ENCODE measurements at places on chromosomes 12 and 14.

DNA sequence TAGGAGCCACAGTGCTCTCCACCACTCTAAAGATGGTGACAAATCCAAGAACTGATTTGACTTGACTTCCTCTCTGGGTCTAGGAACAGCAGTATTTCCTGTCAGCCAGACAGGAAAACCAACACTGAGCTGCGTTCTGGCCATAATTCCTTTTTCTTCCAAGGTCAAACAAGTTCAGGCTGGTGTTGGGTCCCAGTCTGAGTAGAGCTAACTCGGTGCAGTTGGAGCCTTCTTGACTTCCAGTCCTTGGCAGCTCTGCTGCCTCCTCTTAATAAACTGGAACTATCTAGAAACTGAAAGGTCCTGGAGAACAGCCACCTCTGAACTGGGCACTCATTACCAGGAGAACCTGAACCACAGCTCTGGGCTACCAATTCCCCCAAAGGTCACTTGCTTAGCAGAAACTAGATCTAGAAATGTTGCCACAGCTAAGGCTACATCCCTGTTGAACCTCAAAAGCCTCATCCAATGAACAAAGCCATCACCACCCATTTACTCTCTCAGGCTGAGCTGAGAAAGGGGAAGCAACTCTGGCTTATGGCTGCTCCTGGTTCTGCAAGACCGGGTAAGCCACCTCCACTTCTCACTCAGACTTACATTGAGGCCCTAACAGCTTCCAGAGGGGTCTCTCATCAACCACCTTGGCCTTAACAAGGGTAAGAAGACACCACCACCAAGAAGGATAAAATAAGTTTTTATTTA, 27.7 kb downstream of the MAX start:
- DNase-seq: no peak

- peak; percentile 42 for DNase-seq
Measured at GRCh38 chr12:71636704-71637115, 26.9 kb downstream of the ZFC3H1 start.

DNA sequence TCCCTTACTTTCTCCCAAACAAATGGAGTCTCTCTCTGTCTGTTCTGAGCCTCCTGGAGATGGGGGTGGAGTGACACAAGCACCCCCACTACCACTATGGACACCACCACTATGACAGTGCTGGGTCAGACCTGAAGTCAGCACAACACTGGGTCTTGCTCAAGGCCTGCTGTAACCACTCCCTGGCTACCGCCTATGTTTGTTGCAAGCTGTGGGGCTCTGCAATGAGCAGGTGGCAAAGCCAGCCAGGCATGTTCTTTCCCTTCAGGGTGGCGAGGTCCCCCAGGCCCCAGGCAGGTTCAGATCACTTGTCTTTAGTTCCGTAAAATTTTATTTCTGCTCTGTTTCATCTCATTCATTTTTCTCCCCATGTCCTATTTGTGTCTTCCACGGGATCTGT, 349.8 kb downstream of the TMEM121 start:
- no peak for DNase-seq

- DNase-seq: no peak
Measured at GRCh38 chr12:66058554-66058953, 72.0 kb downstream of the LLPH start.

DNA sequence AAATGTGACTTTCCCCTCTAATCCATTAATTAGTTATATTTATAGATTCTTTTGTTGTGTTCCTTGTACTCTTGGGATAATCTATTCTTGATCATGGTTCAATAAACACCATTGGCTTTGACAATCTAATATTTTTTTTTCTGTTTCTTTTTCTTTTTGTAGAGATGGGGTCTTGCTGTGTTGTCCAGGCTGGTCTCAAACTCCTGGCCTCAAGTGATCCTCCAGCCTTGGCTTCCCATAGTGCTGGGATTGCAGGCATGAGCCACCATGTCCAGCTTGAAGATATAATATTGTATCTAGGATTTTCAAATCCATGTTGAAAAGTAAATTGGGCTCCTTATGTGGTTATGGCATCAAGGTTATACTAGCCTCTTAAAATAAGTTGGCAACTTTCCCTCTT, 6.2 kb downstream of the DNAL1 start:
- no peak for DNase-seq

- DNase-seq: peak; percentile 5
Measured at GRCh38 chr14:97219431-97220017, 422.3 kb downstream of the VRK1 start.

- no peak for DNase-seq
Measured at GRCh38 chr12:115506822-115507559, 770.5 kb downstream of the MED13L start.

DNA sequence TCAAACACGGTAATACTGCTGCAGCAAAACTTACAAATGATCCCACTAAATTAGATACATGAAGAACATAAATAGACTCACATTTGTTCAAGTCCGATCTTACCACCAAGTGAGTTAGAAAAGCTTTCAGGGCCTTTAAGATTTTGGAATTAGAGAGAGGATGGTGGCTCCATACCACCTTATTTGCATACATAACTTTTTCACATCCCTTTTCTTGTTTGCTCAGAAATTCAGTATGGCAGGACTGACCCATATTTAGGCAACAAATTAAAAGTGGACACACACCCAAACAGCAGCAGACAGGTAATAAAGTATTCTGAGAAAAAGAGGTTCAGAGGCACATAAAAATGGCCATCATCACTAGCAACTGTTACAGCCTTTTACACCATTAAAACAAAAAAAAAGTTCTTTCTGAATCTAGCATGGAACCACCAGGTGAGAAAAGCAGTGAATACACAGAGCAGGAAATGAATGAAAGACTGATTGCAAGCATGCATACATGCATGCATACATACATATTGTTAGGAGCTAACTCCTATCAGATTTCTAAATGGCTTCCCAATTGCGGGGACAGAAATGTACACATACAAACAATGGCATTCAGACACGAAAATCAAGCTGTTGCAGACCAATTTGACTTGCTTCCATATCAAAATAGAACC, 23.3 kb downstream of the STXBP6 start:
- DNase-seq: no peak

- peak; percentile 14 for DNase-seq
Measured at GRCh38 chr14:66624336-66624937, 116.5 kb downstream of the GPHN start.

DNA sequence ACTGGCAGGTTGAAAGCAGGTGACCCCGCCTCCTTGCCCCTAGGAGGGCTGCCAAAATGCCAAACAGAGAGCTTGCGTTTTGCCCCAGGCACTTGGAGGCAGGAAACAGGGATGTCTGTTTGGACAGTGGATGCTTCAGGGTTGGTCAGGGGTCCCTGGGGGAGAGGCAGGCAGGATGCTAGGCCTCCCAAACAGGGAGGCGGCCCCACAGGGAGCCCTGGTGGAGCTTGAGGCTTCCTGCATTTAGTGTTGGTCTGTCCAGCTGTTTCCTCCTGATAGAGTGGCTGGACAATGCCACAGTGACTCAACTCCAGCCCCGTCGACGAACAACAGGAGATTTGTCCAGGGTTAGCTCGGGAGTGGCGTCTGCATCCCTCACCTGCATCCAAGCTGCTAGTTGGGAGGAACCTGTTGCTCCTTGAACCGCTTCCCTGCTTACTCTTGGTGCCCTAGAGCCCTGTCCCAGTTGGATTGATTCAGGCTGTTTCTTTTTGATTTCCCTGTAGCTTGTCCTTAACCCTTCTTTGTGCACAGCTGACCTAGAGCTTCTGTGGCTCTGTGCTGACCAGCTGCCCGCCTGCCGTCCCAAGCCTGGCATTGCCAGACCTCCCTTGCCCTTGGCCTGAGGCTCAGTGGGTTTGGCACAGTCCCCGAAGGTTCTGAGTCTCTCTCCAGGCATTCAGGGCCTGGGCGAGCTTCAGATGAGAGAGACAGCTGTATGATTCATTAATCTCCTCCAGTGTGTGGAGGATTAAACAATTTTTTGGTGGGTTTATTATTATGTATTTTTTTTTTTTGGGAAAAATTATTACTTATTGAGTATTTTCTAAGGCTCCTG, 45.9 kb downstream of the TSPAN9 start:
- no peak for DNase-seq

- DNase-seq: no peak
Measured at GRCh38 chr12:5437182-5437583, 5.3 kb downstream of the NTF3 start.

GRCh38 chr14:23379366-23380196, 2.7 kb downstream of the CMTM5 start:
- peak; percentile 65 for DNase-seq

DNA sequence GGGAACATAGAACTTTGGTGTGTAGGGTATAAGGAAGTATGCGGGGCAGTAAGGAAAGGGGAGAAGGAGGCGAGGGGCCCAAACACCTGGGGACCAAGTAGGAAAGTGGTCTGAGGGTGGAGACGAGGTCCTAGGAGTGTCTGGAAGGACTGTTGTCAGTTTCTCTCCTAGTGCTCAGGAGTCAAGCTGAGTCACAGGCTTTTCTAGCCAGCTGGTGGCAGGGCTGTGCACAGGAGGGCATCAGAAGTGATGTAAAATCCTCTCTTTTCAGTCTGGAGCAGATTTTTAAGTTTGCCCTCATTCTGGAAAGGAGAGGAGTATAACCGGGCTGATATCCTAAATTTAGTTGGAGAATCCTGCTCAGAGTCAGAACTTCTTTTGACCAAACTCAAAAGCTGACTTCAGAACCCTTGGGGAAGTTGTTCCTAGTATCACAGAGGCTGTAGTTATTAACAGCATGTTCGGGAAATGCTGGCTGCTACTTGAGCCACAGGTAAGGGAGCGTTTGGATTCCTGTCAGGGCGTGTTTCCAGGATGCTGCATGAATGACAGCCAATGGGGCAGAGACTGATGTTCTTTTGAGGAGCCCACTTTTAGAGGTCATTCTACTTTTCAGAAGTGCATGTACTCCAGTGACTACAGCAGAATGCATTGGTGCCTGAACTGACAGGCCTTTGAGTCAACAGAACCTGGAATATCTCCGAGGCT, 19.3 kb downstream of the ZNF664 start:
- DNase-seq: no peak

- no peak for DNase-seq
Measured at GRCh38 chr12:65459545-65459944, 181.1 kb downstream of the MSRB3 start.

GRCh38 chr12:131912518-131913274, 16.4 kb upstream of the PUS1 start:
- no peak for DNase-seq

DNA sequence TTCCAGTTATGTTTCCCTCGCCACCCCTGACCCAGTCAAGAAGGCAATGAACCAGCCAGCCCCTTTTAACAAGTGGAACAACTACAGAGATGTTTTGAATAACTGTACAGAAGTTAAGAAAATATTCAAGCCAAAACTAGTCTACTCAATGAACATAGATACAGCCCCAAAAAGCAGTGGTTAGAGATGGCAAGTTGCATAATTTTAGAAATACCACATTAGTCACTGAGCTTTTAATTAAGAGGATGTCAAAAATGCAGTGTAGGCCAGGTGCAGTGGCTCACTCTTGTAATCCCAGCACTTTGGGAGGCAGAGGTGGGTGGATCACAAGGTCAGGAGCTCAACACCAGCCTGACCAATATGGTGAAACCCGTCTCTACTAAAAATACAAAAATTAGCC, 27.2 kb downstream of the PROX2 start:
- no peak for DNase-seq

GRCh38 chr12:132182711-132183365, 38.6 kb downstream of the NOC4L start:
- DNase-seq: no peak

GRCh38 chr12:58342736-58343135, 401.4 kb downstream of the ATP23 start:
- no peak for DNase-seq

GRCh38 chr14:28765831-28766468, 637 bp upstream of the FOXG1 start:
- DNase-seq: no peak

DNA sequence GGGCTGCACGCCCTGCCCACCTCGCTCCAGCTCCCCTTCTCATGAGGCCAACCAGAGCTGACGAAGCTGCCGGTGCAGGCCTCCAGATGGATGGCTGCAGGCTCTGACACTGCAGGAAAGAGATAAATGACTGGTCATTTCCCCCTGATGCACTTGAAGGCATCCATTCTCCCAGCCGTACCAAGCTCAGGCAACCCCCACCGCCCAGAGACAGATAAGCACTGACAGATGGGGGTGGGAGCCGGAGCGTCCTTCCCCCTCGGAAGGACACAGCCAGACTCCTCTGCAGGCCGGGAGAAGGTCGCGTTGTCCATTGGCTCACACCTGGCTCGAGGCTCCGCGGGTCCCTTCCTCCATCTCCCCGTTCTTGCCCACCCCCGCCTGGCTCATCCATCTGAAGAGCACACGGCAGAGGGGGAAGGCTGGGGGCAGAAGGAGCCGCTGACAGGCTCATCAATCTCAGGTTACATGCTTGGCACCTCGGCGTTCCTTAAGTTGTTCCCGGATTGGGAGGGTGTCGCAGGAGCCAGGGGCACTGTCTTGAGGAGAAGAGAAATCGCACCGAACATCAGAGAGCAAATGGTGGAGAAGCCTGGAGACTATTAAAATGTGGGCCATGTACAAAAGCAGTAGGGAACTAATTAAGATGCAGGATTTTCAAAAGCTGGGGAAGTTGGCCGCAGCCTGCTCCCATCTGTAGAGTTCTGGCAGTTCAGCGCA, 151.6 kb downstream of the DPF3 start:
- no peak for DNase-seq

DNA sequence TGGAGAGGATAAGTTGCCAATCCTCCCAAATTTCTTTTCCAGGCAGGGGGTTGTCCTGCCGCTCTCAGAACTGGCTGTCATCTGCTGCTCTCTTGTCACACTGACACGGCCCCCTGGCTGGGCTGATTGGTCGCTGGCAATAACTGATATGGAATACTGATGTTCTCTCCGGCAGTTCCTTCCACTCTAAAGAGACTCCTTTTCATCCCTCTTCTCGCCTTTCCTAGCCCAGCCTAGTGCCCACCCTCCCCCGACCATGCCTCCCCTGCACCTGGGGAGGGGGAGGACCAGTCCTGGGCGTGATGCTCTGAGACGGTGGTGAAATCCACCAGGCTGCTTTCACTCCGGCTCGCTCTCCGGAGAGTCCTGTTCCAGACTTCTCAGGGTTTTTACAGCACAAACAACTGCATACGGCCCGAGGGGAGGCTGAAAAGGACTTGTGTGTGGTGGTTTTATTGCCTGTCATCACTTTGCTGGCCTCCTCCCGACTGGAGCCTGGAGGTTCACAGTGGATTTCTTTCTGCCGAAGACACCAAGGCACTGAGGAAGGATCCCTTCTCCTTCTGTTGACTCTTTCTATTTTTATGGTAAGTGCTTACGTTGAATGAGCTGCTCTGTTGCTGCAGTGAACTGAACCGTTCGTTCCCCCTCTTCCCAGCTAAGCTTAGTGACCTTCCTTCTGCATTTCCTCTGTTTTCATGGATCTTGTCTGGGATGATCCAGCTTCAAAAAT, at the start of gene ANO4:
TSS of gene ANO4 (plus strand) at position 336 of the 733 bp plus-strand sequence. CDS start 107,010 bp downstream, outside the sequence.
- DNase-seq: no peak

All from CD4-positive, alpha-beta T cell treated with Interleukin-6 at 100 ng/mL for 8 hours (primary cell).